ENCODE measurements at places on chromosomes 11 and 22.
A peak's percentile ranks its signal among the peaks of the same experiment; 100 is the strongest.

DNA sequence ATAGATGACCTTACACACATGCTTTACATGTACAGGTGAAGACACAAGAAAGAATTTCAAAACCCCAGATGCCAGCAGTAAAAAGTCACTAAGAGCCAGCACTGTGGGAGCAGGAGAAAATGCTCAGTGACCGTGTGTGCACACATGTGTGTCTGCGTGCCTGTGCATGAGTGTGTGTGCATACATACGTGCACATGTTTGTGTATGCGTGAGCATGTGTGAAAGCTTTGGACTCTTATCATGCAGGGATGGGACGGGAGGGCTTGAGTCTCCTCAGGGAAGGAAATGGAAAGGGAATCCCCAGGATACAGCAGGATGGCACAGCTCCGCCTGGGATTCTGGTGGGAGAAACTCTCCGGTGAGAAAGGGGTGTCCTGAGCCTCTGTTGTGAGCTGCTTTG, 121.5 kb upstream of the B3GAT1 start:
- no peak for DNase-seq

- DNase-seq: no peak
These were observed 5.3 kb downstream of the CFL1 start for GRCh38 chr11:65852508-65853245.

DNA sequence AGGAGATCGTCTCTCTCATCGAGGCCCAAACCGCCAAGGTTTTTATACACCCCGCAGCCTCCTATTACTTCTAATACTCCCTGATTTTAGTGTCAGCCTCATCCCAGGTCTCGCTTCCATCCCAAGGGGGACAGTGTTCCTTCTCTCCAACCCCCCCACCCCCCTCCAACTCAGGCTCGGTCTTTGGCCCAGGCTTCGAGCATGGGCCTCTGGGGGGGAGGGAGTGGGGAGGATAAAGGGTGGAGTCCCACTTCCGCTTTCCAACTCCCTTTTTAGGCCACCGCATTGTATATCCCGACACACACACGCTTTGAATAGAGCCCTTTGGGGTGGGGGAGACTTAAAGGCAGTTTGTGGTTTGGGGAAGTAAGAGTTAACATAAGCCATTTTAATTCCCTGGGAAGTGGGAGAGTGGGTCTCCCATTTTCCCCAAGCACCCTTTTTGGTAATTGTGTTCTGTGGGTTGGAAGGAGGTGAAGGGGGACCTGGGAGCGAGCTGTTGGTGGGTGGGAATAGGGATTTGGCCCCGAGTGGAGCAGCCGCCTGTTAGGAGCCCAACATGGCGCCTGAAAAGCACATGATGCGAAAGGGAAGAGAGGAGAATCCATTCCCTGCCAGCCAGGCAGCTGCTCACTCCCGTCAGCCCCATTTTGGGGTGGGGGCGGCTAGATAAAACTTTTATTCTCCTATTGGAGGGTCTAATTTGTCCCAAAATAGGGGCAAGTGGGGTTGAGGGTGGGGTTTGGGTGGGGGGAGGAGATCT, 844 bp downstream of the PCF11 start:
- DNase-seq: peak; percentile 10

GRCh38 chr11:112241486-112241885, 15.3 kb downstream of the PTS start:
- no peak for DNase-seq

- no peak for DNase-seq
These were observed 115.6 kb downstream of the MN1 start for GRCh38 chr22:27685970-27686369.

- DNase-seq: no peak
These were observed 16.4 kb upstream of the JAM3 start for GRCh38 chr11:134052395-134052987.

DNA sequence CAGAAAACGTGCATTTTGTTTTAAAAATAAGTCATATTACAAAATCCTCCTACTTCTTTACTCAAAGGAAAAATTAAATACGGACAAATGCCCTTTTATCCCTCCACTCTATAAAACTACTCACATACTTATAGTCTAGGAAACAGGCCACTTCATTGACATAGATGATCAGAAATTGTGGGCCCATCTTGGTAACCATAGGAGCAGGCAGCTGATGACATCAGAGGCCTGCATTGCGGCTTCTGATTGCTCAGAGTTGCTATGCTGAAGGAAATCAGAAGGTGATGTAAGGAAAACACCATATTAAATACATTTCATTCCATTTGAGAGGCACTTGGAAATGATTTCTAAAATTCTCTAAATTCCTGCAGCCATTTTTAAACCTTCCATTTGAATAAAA, 27.0 kb downstream of the FAM76B start:
- no peak for DNase-seq

- DNase-seq: no peak
These were observed 334.8 kb upstream of the LARGE1 start for GRCh38 chr22:34255042-34255441.

GRCh38 chr22:49301398-49302149, 526.1 kb downstream of the BRD1 start:
- no peak for DNase-seq

- no peak for DNase-seq
These were observed 9.9 kb upstream of the RNASEH2C start for GRCh38 chr11:65730461-65730860.

- no peak for DNase-seq
These were observed 15.5 kb upstream of the TMEM135 start for GRCh38 chr11:87022254-87022653.

DNA sequence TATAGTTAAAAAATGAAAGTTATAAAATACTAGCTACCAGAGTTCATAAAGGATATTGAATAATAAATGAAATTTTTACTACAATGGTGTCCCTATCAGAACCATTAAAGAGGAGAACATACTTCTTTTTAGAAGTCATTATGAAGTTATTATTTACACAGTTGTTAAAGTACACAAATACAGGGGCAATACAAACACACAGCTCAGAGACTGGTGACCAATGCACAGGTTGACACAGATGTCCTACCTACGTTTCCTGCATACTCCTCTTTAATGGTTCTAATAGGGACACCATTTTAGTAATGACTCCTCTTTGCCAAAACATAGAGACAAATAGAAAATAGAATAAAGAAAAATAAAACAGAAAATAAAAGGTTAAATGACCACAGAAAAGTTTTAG, 10.1 kb downstream of the NLRP10 start:
- DNase-seq: no peak

GRCh38 chr11:77677138-77677537, 39.5 kb upstream of the CLNS1A start:
- DNase-seq: no peak

DNA sequence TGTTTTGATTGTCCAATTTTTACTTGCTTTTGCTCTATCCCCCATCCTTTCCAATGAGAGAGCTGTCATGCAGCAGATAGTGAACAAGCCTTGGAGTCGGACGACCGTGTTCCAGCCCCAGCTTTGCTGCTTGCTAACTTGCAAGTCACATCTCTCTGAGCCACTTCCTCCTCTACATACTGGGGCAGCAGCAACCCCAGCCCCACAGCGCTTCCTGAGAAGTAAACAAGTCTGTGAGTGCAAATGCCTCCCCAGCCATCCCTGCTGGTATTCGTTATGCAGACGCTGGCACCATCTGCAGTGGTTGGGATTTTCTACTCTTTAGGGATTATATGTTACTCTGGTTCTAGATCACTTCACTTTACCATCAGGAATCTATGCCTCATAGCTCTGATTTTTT, 35.0 kb downstream of the TPBGL start:
- no peak for DNase-seq

GRCh38 chr11:111039982-111040381, 205.5 kb upstream of the POU2AF2 start:
- DNase-seq: no peak

DNA sequence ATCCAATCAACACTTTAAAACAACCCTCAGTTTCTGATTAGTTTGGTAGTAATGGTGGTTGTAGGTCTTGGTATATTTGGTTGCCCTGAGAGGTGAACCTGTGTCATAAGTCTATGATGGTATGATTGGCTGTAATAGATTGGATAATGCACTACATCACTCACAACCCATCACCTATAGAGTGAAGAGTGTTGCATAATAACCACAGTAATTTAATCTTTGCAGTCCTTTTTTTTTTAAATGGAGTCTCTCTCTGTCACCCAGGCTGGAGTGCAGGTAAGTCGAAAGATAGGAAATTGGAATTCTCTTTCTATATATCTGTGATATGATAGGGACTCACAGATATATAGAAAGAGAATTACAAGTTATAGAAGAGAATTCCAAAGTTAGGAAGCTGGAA, 133.4 kb upstream of the PGR start:
- DNase-seq: no peak

DNA sequence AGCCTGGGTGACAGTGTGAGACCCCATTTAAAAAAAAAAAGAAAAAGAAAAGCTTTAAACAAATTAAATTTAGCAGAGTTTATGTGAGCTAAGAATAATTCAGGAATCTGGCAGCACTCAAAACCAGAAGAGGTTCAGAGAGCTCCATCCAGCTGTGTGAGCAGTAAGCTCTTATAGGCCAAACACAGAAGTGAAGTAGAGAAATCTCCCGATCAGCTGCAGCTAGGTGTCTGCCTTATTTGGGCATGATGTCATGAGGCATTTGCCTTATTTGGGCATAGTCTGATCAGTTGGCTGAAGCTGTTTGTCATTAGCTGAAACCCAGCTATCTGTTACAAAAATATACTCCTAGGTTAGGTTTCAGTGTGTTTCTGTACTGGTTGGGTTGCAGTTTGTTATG, 8.2 kb downstream of the MS4A15 start:
- no peak for DNase-seq

- DNase-seq: no peak
These were observed 17.5 kb upstream of the GAL start for GRCh38 chr11:68666849-68667248.

DNA sequence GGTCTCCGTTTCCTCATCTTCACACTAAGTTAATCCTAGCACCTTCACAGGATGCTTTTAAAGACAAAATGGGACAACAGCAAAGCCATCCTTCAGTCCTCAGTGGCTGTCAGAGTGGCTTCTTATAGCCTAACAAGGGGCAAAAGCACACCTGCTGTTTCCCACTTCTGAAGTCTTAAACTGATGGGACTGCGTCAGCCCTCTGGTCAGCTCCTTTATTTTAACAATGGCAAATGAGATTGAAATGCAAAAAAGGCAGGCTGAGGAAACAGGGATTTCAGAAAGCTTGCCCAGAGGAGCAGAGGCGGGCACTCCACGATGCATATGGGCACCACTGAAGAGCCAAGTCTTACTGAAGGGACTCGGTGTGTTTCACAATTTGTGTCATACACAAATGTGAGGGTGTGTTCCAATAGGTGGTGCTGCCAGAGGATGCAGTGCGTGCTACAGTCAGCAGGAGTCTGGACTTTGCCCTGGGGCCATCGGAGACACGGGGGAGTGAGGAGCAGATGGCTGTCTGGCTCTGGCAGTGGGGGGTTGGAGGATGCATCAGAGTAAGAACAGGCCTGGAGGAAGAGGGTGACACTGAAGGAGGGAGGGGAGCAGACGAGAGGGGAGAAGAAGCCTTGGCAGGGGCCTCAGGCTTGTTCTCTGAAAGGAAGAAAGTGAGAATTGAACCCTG, 47.3 kb downstream of the TENM4 start:
- DNase-seq: no peak

GRCh38 chr11:61507962-61508861, at the start of gene LRRC10B:
Gene LRRC10B, plus strand, starts transcription at chr11:61508749. Its CDS starts 250 bp downstream, at chr11:61508999.
- DNase-seq: peak; percentile 87

DNA sequence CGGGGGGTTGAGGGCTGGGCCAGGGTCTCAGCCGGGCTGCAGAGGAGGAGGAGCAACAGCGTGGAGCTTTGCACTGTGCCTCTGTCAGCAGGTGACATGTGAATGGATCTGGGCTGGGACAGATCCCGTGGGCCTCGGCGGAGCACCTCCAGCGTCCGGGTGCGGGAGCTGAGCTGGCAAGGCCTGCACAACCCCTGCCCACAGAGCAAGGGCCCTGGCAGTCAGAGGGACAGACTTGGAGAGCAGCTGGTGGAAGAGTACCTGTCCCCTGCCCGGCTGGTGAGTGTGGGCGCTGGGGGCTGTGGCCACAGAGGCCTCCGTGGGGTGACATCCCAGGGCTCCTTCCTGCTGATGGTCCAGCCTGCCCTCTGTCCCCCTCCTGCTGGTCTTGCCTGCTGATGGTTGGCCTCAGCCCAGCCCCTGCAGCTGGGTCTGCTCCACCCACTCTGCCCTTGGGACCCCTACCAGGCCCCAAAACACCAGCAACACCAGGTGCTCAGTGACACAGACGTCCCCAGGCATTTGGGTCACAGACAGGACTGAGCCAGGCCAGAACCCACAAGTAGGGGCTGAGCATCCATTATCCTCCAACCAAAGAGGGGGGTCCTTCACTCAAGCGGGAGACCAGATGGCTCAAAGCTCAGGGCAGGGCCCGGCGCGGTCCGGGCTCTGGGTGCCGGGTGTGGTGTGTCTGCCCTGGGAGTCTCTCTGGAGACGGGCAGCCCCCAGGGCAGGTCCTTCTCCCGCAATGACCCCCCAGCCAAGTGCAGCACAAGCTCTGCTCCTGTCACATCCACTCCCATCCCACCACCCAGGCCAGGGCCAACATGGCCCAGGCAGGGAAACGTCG, 3.5 kb downstream of the LRRC56 start:
- DNase-seq: no peak

DNA sequence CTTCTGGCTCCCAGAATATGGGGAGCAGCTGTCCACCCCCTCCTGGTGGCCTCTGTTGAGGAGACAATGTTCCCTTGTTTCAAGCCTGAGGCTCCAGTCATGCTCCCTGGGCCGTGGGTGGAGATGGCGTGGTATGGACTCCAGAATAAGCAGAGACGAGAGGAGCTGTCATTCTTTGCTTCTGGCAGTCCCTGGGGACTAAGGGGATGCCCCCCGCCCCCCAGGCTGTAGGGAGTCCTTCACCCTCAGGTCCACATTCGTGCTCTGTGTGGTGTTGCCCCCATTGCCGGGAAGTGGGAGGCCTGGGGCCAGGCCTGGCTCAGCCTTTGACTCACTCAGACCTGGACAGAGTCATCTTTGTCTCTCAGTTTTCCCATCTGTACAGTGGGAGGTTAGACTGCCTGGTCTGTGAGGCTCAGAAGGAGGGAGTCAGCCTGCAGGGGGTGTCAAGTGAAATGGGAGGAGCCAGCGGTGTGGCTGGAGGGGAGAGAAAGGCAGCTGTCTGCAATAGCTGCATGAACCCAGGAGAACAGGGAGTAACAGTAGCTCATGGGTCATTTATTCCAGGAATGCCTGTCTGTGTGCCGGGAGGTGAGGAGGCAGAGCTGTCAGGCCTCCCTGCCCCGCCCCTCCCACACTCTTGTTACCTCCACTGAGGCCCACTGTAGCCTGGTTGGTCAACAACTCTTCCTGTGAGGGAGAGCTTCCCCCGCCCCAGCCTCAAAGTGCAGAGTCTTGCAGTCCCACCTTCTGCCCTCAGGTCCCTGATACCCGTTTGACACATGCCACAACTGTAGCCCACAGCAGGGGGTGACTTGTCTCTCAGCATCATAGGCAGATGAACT, 6.3 kb downstream of the ARHGEF17 start:
- no peak for DNase-seq

DNA sequence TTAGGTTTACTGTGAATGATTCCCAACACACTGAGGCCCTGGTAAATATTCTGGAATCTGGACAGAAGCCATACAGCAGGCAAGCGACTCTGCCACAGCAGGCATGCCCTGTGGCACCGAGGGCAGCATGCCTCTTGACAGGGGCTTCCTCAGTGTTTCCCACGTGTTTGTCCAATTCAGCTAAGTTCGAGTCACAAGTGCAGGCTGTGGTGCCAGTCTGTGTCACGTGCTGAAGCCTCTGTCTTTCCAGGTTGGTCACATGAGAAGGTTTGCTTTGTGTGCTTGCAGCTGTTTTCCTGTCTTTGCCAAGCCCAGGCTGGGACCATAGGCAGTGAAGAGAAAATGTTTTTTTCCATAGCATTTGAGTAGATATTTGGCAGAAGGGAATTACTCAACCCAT, 2.4 kb upstream of the PPFIBP2 start:
- DNase-seq: no peak

- peak; percentile 29 for DNase-seq
These were observed 352.5 kb upstream of the CCDC179 start for GRCh38 chr11:23212807-23213206.
